ENCODE measurements at places on chromosomes 4 and X.

- DNase-seq = no peak
These were observed 25.4 kb upstream of the ACSL1 start for GRCh38 chr4:184851200-184851541.

GRCh38 chr4:97414161-97414560 lies 729.1 kb downstream of the STPG2 start:
- no peak for DNase-seq

GRCh38 chrX:9923357-9923756 lies 43.8 kb upstream of the CLDN34 start:
- no peak for DNase-seq

- no peak for DNase-seq
These were observed 223.0 kb upstream of the GATB start for GRCh38 chr4:151983854-151984253.

- DNase-seq = no peak
These were observed 69.1 kb downstream of the RHOH start for GRCh38 chr4:40265910-40266274.

DNA sequence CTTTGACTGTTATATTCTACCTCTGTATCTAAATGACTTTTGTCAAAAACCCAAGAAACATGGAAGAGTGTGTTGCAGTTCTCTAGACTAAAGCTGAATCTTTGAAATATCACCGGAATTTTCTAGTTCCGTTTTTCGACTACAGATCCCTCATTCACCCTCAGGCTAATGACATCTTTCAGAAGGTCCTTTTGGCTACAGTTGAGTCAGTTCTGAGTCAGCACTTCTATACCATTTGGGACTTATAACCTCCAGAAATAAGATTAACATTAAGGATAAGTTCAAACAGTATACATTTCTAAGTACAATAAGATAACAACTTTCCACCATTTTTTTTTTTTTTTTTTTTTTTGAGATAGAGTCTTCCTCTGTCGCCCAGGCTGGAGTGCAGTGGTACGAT lies 331.0 kb upstream of the CPXCR1 start:
- no peak for DNase-seq

GRCh38 chrX:7261672-7262332 lies 113.8 kb upstream of the PUDP start:
- no peak for DNase-seq

- no peak for DNase-seq
These were observed 55.7 kb upstream of the MMAA start for GRCh38 chr4:145563293-145563985.

DNA sequence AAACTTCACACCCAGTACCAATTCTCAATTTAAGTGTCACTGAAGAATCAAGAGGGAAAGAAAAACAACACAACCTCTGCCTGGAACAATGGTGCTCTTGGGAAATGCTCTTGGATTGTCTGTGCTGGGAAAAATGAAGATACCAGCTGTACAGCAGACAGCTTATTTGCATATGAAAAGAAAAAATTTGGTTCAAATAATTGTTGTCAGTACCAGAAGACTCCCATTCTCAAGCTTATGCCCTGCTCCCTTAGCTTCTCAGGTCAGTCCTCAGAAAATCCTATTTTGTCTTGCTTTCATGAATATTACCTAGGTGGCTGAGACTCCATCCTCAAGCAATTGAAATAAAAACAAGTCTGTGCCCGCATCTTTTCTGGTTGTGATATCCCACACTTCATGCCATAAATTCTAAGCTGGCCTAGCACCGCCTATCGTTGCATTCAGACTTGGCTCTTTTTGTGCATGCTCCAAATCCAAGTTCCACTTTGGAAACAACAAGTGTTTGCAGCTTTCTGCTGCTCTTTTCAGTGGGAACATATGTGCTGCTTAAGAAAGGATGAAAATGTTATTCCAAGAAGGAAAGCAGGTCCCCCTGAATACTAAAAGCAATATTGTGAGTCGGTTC lies 431.6 kb downstream of the INPP4B start:
- DNase-seq = no peak

GRCh38 chr4:85455942-85456341 lies 19.0 kb upstream of the ARHGAP24 start:
- DNase-seq = no peak

GRCh38 chr4:87007528-87008446 lies 73.0 kb downstream of the AFF1 start:
- DNase-seq = peak; percentile 70

- no peak for DNase-seq
These were observed at the start of gene CXCR3 for GRCh38 chrX:71618303-71618721. Gene CXCR3 (minus strand): TSS chrX:71618511. CDS start chrX:71618449, 62 bp downstream.

DNA sequence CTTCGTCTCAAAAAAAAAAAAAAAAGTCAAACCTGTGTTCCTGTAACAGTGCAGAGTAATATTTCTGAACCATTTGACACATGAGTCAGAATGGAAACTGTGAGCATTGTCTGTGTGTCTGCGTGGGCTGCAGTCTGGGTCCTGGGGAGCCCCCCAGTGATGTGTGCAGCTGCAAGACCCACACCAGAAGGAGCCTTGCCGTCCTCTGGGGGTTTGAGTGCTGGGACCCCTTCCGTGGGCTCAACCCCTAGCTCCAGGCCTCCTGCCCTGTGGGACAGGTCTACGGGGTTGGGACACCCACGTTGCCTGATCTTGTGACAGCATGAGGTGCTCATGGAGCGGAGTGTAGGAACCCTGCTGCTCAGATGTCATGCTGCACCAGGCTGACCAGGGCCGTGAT lies 43.7 kb downstream of the DDX3X start:
- no peak for DNase-seq

- DNase-seq = no peak
These were observed 385.6 kb upstream of the FGF16 start for GRCh38 chrX:77061545-77061944.

DNA sequence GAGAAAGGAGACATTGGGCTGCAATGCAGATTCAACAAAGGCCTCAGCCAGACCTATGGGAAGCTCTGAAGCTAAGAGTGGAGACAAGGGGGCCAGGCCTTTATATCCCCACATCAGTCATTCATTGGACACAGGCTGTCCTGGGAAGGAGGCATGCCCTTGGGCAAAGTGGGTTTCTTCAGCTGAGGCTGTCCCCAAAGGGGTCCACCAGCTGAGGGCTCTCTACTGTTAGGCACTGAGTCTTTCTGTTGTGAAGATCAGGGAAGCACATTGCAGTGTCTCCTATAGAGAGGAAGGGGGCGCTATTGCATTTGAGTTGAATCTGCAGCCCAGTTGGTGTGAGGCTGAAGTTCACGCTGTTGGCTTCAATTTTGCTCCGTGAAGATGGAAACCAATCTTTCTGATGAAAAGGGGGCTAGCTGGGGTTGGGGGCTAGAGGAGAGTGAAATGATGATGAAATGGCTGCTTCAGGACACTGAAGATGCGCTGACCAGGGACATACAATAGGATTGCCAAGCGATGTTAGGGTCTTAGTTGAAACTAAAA lies 48.0 kb downstream of the SLC25A5 start:
- peak; percentile 16 for DNase-seq

DNA sequence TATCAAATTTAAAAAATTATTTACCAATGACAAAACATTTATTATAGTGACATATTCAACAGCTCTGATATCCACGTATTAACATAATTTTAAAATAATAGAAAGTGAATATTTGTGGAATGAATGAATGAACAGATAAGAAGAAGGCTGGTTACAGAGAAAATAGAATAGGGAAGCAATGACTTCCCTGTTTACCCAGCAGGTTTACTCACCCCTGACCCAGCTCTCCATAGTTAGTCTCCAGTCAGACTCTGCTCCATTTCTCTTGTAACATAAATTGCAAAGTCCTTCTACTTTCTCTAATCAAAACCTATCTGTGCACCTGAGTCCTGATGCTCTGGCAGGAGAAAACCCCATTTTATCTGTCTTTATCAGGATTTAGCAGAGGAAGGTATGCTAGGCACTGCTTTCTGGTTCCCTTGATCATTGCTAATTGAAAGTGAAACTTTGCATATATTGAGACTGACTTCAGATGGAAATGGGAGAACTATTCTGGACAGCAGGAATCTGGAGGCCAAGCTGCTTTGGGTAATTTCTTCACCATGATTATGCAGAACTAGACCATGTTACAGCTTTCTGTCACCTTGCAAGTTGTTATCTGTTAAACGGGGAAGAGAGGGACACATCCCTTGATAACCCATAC lies 363.0 kb downstream of the FAT4 start:
- DNase-seq = no peak

DNA sequence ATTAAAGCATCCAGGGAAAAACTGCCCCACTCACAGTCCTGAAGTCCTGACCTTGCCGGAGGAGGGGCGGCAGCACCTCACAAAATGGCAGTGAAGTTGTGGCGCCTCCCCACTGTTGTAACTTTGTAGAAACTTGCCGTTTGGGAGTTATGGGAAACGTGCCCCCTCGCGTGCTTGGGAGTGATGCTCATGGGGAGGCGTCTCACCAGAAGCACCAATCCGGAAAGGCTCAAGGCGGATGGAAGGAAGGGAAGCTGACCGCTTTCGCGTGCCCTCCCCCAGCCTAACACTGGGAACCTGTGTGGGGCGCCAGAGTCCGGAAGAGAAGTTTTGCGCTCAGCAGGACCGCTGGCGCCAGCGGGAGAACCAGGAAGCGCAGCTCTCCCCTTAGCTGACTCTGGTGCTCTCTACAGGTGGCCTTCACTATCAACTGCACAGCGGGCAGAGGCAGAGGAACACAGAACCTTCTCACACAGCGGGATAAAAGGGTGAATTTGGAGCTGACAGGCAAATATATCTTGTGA lies at the start of the genes CT45A10 and SAGE1:
TSS of gene CT45A10 (minus strand) at position 151 of the 524 bp plus-strand sequence. CDS start 8,100 bp downstream, outside the sequence.
TSS of gene SAGE1 (plus strand) at position 423 of the 524 bp plus-strand sequence. CDS start 2,527 bp downstream, outside the sequence.
- no peak for DNase-seq

GRCh38 chr4:96833831-96834230 lies 993.9 kb downstream of the PDHA2 start:
- DNase-seq = no peak

DNA sequence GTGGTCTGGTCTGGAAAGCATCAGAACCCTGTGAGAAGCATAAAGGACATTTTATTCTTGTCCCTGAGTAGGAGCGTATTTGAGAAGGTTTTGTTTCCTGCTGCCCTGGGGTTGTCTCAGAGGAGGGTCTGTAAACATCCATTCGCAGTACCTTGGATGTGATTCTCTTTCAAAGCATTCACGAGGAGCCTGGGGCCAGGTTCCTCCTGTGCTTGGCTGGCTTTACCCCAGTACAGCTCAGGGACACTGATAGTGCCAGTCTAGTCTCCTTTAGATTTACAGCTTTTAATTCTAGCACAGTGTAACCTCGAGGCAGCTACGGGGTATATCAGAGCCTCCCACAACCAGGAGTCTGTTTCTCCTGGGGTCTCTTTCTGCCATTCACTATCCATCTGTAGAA lies 2.7 kb downstream of the CLRN2 start:
- DNase-seq = no peak

- no peak for DNase-seq
These were observed 77.8 kb downstream of the GALNTL6 start for GRCh38 chr4:171891038-171891437.

DNA sequence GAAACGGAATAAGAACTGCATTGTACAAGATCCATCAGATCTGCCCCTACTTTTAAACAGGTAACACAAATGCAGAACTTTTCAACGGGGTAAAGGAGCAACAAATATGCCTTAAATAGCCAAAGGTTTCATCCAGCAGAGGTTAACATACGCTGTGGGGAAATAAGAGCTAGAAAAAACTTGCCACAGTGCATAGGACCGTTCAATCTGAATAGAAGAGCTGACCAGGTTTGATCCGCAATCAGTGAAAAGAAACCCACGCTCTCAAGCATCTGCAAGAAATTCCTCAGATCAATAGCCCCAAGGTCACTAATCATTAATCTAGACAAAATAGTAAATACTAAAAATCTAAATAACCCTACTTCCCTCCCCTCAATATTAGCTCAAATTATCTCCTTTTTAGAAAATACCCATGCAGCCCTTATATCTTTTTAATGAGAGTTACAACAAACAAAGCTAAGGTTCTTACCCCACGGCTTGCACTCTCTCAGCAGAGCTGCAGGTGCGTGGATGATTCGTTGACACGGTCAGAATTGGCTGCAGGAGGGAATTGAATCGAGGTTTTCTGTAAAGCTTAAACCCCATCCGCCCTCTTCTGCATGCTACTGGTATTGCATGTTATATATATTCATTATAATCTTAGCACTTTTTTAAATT lies at the start of gene TLR10:
TSS of gene TLR10 (minus strand) at position 539 of the 657 bp plus-strand sequence. CDS start 7,400 bp downstream, outside the sequence.
- no peak for DNase-seq

- DNase-seq = no peak
These were observed 1071.8 kb downstream of the FAT4 start for GRCh38 chr4:126386512-126386911.
